Heart right ventricle (tissue), 16 donors: ENCODE measurements at places on chromosomes 6 and 20.

- no peaks in the 10 kb centered on the region for H3K4me1 ChIP-seq
- no peak for DNase-seq
- no peaks in the 10 kb centered on the region for H3K27me3 ChIP-seq
- H3K36me3 ChIP-seq: no peaks in the 10 kb centered on the region
These were observed 175.2 kb downstream of the ZMYND8 start for GRCh38 chr20:47181056-47181862.

DNA sequence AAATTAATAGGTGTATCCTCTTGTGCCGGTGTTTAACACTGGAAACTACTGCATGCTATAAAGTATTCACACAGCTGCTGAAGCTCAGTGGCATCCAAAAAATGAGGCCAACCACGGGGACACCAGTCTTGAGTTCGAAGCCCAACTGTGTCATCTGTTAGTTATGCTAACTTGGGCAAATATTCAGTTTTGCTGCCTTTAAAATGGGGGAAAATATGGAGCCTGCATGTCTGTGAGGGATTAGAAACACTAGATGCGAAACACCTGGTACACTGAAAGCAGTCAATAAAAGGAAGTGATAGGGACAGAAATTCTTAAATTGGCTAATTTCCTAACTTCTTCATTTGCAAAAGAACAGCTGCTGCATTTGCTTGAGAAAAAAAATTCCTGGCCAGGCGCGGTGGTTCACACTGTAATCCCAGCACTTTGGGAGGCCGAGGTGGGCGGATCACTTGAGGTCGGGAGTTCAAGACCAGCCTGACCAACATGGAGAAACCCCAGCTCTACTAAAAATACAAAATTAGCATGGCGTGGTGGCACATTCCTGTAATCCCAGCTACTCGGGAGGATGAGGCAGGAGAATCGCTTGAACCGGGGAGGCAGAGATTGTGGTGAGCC is 36.6 kb upstream of the MLIP start:
- no peak overlapping the region for H3K4me3 ChIP-seq
- H3K27me3 ChIP-seq: no peaks in the 10 kb centered on the region
- no peak overlapping the region for H3K27ac ChIP-seq
- H3K4me1 ChIP-seq: peaks cover 29% of the 10 kb centered on the region
- no peak for DNase-seq

- DNase-seq: no peak
- H3K4me1 ChIP-seq: peaks cover 14% of the 10 kb centered on the region
- no peaks in the 10 kb centered on the region for H3K36me3 ChIP-seq
- no peaks in the 10 kb centered on the region for H3K27me3 ChIP-seq
These were observed 120.4 kb upstream of the SLC2A12 start for GRCh38 chr6:134172706-134173365.

DNA sequence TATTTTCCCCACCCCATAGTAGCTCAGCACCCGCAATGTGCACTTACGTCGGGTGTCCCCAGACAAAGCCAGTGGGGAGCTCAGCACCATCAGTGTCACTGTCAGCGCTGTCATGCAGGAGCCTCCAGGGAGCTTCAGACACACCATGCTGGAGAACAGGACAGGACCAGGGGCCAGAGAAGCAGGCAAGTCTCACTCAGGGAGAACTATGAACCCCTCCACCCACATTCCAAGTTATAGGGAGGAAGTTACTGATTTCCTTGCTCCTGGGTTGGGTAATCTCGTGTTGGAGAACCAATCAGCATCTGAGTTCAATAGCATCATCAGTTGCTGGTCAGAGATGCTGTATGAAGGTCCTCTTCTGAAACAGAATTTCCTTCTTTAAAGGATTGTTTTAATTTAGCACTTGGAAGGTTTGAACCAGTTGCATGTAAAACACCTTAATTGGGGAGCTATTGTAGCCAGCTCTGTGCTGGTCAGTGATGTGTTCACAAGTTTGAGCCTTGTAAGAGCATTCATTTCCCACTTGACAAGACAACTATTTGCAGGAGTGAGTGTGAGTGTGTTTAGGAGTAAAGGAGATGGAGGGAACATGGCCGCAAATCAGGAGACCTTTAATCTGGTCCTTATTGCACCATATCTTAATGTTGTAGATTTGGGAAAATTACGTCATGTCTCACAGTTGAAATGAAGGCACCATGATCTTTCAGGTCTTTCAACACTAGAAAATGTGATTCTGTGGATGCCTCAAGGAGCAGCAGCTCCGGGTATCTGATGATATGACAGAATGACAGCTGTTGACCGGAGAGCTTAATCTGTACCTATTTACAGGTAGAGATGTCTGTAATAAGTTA is at the start of gene HLA-DRB1:
Gene HLA-DRB1 (minus strand): TSS at position 253 of the 854 bp plus-strand sequence. CDS start 106 bp downstream, at position 147.
- peak; percentile 60 for DNase-seq
- H3K4me3 ChIP-seq: no peak within 1 kb of the TSS
- no peaks in the 10 kb centered on the region for H3K4me1 ChIP-seq
- H3K27ac ChIP-seq: peak within 1 kb of the TSS; percentile 81

DNA sequence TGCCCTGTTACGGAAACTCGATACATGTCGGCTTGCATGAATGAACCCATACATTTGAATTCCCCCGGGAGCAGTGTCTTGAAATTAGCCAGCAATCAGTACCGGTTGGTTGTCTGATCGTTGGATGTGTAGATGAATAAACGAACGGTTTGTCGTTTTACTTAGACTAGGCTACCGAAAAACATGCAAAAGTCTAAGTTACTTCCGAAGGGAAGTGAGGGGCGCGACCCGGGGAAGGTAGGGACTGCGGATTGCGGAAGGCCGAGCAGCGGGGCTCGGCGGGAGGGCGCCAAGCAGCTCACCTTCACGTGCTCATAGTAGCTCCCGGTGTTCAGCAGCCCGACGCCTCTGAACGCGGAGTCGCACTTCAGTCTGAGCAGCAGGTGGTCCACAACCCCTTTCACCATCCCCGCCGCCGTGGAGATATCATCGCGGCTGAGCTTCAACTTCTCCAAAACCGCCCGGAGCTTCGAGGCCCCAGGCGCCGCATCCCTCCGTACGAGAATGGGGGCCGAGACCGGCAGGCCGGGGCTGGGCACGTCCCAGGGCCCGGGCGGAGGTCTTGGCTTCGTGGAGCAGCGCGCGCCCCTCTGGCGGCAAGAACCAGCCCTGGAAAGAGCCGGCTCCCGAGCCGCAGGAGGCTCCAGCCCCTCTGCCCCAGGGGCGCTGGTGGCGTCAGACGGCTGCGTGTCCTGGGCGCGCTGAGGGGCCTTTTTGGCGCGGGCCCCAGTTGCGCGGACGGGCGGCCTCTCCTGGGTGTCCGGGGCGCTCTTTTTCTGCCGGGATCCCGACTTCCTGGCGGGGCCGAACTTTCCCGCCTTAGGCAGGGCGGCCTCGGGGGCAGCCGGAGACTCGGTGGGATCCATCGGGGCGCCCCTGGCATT is 632 bp downstream of the CGAS start:
- no peaks in the 10 kb centered on the region for H3K36me3 ChIP-seq
- H3K4me3 ChIP-seq: peak overlapping the region; percentile 77
- peaks cover 9% of the 10 kb centered on the region for H3K4me1 ChIP-seq
- peak overlapping the region; percentile 81 for H3K27ac ChIP-seq
- peaks cover 12% of the 10 kb centered on the region for H3K27me3 ChIP-seq

DNA sequence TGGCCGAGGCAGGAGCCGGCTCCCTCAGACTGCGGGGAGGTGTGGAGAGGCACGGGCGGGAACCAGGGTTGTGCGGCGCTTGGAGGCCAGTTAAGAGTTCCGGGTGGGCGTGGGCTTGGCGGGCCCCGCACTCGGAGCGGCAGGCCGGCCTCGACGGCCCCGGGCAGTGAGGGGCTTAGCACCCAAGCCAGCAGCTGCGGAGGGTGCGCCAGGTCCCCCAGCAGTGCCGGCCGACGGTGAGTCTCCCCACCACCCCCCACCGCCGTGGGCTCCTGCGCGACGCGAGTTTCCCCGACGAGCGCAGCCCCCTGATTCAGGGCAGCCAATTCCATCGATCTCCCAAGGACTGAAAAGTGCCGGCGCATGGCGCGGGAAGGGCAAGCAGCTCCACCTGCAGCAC is 605.4 kb upstream of the SLC35B3 start:
- H3K4me3 ChIP-seq: no peak overlapping the region
- no peaks in the 10 kb centered on the region for H3K36me3 ChIP-seq
- no peaks in the 10 kb centered on the region for H3K4me1 ChIP-seq

- H3K27ac ChIP-seq: no peak overlapping the region
- H3K27me3 ChIP-seq: no peaks in the 10 kb centered on the region
- H3K4me3 ChIP-seq: no peak overlapping the region
- H3K36me3 ChIP-seq: no peaks in the 10 kb centered on the region
These were observed 476.2 kb upstream of the SULF2 start for GRCh38 chr20:48261398-48261910.

DNA sequence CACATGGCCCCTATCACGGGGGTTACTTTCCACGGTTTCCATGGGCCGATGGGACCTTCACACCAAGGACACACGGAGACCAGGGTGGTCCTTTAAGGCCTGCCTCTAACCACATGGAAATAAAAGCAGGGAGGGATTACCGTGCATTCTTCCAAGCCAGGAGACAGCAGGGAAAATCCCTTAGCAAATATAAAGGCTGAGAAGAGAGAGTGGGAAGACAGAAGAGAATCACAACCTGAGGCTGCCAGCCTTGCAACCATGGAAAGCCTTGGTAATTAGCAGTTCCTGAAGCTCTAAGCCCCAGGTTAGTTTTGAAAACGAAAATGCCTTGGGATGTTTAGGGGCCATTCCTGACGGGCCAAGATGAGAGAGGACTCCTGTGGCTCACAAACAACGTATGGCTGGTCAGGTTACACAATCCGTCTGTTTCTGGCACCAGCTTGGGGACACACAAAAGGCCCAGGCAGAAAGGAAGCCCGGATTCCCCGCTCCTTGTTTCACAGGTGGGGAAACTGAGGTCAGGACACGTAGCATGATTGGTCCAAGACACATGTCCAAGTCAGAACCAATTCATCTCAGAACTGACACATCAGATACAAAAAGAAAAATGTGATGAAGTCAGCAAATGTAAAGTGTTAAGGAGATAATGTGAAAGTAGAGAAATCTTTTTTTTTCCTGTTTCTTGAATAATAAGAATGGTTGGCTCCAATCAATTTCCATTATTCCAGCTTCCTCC is 2.8 kb downstream of the PREX1 start:
- peaks cover 20% of the 10 kb centered on the region for H3K4me1 ChIP-seq
- no peak for DNase-seq
- no peak overlapping the region for H3K27ac ChIP-seq
- no peaks in the 10 kb centered on the region for H3K27me3 ChIP-seq
- H3K36me3 ChIP-seq: no peaks in the 10 kb centered on the region
- H3K4me3 ChIP-seq: no peak overlapping the region

GRCh38 chr20:57244627-57245214 is 21.7 kb downstream of the BMP7 start:
- DNase-seq: no peak
- no peaks in the 10 kb centered on the region for H3K36me3 ChIP-seq
- H3K4me1 ChIP-seq: no peaks in the 10 kb centered on the region
- H3K4me3 ChIP-seq: no peak overlapping the region
- no peaks in the 10 kb centered on the region for H3K27me3 ChIP-seq
- H3K27ac ChIP-seq: no peak overlapping the region

- H3K4me3 ChIP-seq: peak overlapping the region; percentile 87
- H3K27me3 ChIP-seq: no peaks in the 10 kb centered on the region
- H3K36me3 ChIP-seq: no peaks in the 10 kb centered on the region
- no peak for DNase-seq
These were observed 1.4 kb downstream of the TRAM2 start for GRCh38 chr6:52575502-52575892.

DNA sequence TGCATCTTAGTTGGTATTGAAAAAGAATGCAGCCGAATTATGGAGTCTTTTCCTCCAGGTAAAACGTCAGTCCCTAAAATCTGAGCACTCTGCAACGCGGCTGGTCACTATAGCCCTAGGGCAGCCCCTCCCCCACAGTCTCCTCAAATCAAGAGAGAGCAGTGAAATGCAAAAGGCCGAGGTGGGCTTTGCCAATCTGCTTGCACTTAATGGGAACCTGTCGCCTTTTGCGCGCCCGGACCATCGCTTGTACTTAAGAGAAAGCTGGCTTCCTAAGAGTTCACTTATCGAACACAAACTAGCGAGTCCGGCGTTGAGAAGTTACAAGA is 447 bp downstream of the MCM3 start:
- no peaks in the 10 kb centered on the region for H3K27me3 ChIP-seq
- peak overlapping the region; percentile 66 for H3K4me3 ChIP-seq
- no peak for DNase-seq
- H3K36me3 ChIP-seq: peaks cover 25% of the 10 kb centered on the region
- H3K27ac ChIP-seq: peak overlapping the region; percentile 78

GRCh38 chr6:34331371-34332050 is 61.0 kb downstream of the NUDT3 start:
- H3K27ac ChIP-seq: no peak overlapping the region
- H3K4me3 ChIP-seq: no peak overlapping the region
- H3K36me3 ChIP-seq: no peaks in the 10 kb centered on the region
- H3K27me3 ChIP-seq: no peaks in the 10 kb centered on the region

DNA sequence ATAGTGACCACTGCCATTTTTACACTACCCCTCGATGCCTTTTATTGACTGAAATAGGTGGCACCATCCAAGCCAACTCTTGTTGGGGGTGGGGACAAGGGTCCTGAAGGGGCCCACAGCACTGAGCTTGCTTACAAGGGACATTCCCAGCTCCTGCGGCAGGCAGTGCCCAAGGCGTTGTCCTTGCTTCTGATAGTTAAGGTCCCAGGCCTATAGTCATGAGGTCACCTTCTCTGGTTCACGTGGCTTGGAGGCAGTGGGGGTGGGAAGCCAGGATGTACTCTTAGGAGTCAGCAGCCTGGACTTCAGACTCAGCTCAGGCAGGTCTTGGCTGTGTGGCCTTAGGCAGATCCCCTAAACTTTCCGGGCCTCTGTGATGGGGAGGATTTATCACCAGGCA is 48.6 kb downstream of the TOX2 start:
- H3K4me3 ChIP-seq: no peak overlapping the region
- H3K27ac ChIP-seq: no peak overlapping the region

DNA sequence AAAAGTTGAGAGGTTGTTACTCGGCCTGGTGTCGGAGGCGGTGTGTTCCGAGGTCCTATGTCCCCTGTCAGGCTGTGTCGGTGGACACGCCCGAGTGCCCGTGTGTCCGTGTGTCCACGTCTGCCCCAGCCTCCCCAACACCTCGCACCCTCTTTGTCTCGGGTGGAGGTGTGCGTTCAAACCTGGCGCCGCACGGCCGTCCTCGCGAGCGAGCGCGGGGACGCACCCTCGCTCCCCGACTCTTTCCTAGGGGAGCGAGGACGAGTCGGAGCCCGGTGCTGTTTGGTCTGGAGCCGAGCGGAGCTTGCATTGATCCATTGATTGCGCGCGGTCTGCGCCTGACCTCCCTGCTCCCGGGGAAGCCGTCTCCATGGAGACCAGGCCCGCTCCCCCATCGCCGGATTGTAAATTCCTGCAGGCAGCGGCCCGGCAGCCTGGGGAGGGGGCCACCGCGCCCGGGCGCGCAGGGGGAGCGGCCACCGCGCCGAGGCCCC is 411 bp upstream of the SCUBE3 start:
- H3K27ac ChIP-seq: no peak overlapping the region
- no peak for DNase-seq
- peaks cover 44% of the 10 kb centered on the region for H3K4me1 ChIP-seq
- peak overlapping the region; percentile 63 for H3K4me3 ChIP-seq
- H3K27me3 ChIP-seq: peaks cover 67% of the 10 kb centered on the region
